ENCODE measurements at places on chromosomes 2 and 18.

- DNase-seq: no peak
Observed at GRCh38 chr2:163465440-163465839, 270.4 kb downstream of the FIGN start.

DNA sequence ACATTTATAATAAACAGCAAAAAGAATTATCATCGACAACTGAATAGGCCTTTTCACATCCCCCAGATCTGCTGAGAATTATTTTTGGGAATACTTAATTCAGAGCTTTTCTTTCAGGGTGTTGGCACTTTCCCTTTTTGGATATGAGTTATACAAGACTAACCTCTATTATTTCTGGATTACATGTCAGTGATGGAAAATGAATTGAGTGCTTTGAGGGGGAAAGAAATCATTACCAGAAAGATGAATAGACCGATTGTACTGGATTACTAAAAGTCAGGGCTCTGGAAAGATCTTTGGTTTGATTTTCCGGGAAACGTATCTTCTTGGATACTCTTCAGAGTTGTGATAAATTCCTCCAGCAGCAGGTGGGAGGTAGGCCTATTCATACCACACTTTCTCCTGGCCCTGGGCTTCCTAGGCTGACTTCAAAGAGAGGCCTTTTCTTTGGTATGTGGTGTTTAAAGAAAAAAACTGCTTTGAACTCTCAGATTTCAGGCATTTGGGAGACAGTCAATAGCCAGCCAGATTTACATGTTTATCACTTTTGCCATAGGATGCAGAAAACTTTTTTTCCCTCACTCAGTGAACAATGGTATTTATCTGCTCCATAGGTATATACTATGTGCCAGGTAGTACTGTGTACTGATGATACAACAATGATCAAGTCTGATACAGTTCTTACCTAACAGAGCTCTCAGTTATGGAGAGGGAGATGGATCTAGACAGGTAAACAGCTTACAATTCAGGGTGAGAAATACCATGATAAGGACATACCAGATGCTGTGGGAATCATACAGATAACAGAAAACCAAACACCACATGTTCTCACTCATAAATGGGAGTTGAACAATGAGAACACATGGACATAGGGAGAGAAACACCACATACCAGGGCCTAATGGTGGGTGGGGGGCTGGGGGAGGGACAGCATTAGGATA lies 63.3 kb upstream of the ACTR3 start:
- DNase-seq: no peak

- no peak for DNase-seq
Observed at GRCh38 chr2:44450806-44451205, 89.1 kb downstream of the CAMKMT start.

DNA sequence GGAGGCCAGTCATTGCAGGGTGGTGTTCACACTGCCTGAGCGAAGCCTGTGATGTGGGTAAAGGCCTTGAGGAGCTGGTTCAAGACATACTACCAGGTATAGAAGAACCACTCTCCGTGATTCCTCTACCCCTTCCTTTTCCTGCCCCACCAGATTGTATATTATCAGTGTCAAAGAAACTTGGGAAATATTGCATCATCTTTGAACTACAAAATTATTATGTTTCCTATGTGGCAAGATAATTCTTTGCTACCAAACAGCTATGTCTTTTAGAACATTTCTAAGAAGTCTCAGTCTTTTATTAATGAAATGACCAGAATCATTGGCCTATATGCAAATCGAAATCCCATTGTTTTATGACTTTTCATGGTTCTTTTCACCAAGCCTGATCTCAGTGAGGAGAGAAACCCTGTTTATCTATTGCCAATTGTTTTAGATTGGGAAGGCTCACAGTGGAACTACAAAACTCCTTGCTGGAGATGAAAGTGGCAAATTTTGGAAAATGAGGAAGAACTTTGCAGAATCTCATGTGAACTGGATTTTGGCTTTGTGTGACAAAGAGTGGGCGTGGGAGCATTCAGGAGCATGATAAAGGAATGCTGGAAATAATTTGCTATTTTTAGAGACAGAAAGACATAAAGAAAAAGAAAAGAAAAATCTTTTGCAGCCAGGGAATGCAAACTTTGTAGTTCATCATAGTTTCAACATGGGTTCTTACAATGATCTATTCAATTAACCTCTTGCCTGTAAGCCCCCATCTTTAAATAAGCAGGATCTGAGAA lies 286.9 kb downstream of the INSIG2 start:
- no peak for DNase-seq

DNA sequence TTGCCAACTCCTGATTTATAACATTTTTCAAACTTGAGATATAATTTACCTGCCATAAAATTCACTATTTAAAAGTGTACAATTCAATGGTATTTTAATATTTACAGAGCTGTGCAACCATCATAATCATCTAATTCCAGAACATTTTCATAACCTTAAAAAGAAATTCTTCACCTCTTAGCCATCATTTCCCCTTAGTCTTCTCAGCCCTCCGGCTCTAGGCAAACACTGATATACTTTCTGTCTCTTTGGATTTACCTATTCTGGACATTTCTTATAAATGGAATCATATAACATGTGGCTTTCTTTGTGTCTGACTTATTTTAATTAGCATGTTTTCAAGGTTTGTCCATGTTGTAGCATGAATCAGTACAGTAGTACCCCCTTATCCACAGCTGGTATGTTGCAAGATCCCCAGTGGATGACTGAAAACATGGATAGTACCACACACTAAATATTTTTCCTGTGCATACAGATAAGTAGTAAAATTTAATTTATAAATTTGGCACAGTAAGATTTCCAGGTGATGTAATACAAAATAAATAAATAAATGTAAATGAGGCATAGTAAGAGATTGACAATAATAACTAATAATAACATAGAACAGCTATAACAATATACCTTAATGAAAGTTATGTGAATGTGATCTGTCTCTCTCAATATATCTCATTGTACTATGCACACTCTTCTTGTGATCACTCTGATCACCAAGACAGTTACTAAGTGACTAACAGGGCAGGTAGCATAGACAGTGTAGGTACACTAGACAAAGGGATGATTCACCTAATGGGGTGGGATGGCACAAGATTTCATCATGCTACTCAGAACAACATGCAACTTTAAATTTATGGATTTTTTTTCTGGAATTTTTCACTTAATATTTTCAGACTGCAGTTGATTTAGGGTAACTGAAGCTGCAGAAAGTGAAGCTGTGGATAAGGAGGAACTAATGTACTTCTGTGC lies 73.1 kb downstream of the RAB3GAP1 start:
- no peak for DNase-seq

- DNase-seq: no peak
Observed at GRCh38 chr2:189512879-189513278, 67.7 kb downstream of the SLC40A1 start.

DNA sequence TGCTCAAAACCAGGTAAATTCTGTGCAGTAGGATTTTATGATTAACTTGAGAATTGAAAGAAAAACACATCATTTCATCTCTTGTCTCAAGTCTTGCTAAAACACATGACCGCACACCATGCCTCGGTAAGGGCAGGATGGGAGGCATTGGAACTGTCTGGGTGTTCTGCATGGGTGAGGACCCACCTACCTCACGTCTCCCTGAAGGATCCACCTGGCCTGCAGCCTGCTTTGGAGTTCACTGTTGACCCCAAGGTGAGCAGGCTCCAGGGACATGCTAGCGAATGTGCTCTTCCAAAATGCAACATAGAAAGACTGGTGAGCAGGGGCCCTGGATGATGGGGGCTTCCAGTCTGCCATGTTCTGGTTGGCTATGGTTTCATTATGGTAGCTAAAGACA lies 131.5 kb downstream of the NCK2 start:
- no peak for DNase-seq

GRCh38 chr2:223760838-223761502 lies 76.4 kb downstream of the AP1S3 start:
- peak; percentile 54 for DNase-seq

DNA sequence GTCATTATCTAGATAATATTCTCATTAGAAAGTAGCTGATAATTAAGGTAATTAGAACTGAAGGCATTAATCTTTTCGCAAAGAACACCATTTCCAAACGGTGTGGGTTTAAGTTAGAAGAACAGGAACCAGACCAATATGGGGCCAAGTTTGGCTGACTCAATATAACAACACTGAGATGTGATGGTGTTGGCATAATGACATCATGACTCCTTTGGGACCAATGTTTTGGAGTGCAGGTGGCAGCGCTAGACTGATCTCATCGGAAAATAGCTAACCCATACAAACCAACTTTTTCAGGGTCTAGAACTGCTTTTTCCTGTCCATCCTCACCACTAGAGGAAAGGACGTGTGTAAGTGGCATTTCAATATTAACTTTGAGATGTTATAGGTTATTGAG lies 1171.7 kb upstream of the ZEB2 start:
- DNase-seq: no peak

GRCh38 chr18:4807604-4808293 lies 352.6 kb upstream of the DLGAP1 start:
- DNase-seq: no peak
